Muscle of leg (tissue), 16 donors: ENCODE measurements at places on chromosomes 5 and 9. TPM values are rescaled to one million over a fixed set of nuclear protein-coding genes. Genes with fewer than 3 reads are reported as not detected.

NTNG2 gene
- polyA plus RNA-seq = 0.30 TPM

C9 gene
- polyA plus RNA-seq = 0.23 TPM

SLC6A7 gene
- 0.91 TPM for polyA plus RNA-seq

DNA sequence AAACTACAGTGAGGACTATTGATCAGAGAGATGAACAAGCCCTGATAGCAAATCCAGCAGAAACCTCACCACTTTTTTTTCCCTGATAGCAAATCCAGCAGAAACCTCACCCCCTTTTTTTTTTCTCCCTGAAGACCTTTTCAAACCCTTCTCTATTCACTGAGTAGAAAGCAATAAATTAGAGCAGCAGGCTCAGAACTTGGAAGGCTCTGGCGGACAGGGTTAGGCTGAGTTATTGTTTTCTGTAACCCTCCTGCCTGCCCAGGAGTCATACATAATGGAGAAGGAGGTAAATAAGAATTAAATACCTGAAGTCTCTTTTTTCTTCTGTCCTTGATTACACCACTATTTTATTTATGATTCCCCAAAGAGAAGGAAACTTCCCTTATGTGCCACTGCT is 136.3 kb upstream of the SNX2 start:
- no peak overlapping the region for H3K4me3 ChIP-seq
- no peak for DNase-seq
- H3K36me3 ChIP-seq = no peaks in the 10 kb centered on the region
- no peaks in the 10 kb centered on the region for H3K27me3 ChIP-seq

GRCh38 chr5:176846335-176847140 is 36.2 kb downstream of the UNC5A start:
- H3K27me3 ChIP-seq = peaks cover 57% of the 10 kb centered on the region
- no peak overlapping the region for H3K27ac ChIP-seq
- peaks cover 4% of the 10 kb centered on the region for H3K4me1 ChIP-seq
- no peaks in the 10 kb centered on the region for H3K36me3 ChIP-seq
- no peak overlapping the region for H3K4me3 ChIP-seq

GRCh38 chr5:169653091-169653490 is 16.0 kb downstream of the DOCK2 start:
- no peak overlapping the region for H3K4me3 ChIP-seq
- H3K4me1 ChIP-seq = peaks cover 5% of the 10 kb centered on the region
- no peak for DNase-seq
- H3K27ac ChIP-seq = no peak overlapping the region
- no peaks in the 10 kb centered on the region for H3K27me3 ChIP-seq
- H3K36me3 ChIP-seq = no peaks in the 10 kb centered on the region

DNA sequence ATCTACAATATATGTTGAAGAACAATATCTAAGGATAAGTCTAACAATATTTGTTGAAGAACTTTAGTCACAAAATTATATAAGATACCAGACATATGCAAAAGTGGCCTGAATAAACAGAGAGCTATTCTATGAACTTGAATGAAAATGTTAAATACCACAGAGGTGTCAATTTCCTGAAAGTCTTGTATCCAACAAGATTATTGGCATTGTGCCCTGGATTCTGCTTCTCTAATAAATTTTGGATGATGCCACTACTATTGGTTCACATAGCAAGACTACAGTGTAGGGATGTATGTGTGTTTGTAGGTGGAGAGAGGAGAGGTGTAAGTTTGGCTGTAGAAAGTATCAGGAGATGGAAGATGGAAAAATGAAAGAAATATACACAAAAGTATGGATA is 731.8 kb upstream of the RGMB start:
- no peak overlapping the region for H3K27ac ChIP-seq
- no peaks in the 10 kb centered on the region for H3K27me3 ChIP-seq
- H3K4me1 ChIP-seq = no peaks in the 10 kb centered on the region
- no peaks in the 10 kb centered on the region for H3K36me3 ChIP-seq
- H3K4me3 ChIP-seq = no peak overlapping the region

DNA sequence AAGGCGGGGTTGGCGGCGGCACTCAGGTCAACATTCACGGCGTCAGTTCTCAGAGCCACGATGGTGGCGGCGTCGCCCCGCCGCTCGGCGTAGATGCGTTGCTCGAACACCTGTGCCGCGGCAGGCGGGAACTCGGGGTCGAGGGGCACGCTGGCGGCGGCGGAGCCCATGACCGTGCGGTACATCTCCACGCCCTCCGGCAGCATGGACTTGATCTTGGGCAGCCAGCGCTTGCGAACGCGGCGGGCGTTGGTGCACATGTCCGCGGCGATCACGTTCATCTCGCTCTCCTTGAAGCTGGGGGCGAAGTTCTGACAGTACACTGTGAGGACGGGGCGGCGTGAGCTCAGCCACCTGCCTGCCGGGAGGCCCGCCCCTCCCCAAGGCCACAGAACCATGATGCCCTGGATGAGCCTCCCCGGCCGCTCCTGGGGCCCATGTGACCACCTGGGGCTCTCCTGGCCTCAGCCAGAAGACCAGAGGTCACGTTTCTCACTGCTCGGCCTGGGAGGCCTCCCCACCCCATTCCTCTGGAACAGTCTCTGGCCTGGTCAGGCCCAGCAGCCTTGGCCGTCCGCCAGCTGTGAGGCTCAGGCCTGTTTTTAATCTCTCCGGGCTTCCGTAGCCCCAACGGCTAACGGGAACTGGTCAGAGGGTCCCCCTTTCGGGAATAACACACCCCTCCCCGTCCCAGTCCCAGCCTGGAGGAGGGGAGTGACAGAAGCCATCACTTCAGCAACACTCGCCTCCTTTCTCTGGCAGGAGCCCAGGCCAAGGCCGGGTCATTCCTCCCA is 50.7 kb upstream of the UBAC1 start:
- H3K4me1 ChIP-seq = peaks cover 34% of the 10 kb centered on the region
- H3K4me3 ChIP-seq = no peak overlapping the region
- H3K27me3 ChIP-seq = no peaks in the 10 kb centered on the region
- H3K36me3 ChIP-seq = no peaks in the 10 kb centered on the region
- peak overlapping the region; percentile 73 for H3K27ac ChIP-seq

DNA sequence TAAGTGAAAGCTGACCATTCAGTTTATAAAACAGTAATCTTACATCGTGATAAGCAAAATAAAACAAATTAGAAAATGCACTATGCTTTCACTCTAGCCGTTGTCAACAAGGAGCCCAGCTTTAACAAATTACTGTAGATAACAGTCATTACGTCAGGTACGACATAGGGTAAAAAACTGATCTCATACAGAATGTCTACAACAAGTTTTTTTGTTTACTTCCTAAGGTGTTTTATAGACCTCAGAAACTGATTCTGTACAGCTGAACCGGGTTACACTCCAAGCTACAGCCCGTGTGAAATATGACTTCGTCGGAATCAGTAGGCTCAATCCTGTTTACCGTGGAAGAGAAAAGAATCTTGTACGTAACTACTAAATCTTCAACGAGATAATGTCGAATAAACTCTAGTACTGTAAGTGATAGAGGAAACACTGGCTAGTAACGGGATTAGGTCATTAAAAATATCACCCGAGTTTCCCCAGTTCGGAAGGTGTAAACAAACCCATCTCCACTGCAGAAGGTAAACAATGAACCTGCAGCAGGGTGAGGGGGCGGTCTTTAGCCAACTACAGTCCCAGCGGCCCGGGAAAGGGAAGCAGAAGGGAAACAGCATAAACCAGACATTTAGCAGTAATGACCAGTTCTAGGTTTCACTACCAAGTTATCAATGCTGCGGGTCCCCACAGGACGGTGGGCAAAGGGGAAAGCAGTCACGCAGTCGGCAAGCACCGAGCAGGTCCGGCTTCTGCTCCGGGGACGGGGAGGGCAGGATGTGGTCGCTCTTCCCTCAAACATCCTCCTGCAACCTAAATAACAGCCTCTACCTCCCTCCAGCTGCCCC is 1.1 kb downstream of the RICTOR start:
- peak; percentile 58 for DNase-seq
- H3K36me3 ChIP-seq = no peaks in the 10 kb centered on the region

DNA sequence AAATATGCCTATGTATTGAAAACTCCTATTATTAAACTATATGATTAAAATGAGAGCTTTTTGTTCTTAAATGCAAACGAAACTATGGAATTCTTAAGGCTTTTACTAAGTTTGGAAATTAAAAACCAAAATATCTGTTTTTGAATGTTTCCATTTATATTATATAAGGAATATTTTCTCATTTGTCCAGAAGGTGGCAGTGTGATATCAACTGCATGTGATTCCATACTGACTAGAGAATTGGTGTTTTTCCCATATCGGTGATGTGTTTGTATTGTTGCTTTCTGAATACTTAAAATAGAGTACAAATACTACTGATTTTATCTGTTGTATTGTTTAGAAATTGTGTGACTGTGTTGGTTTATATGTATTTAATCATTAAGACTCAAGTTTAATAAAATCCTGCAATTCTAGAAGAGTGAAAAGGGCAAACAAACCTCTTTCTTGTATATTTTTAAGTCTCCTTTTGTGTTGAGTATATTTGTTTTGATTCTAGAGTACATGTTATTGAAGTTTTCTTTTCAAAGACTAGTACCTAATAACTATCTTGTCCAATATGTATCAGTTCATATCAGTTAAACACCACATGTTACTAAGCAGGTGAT is 320.8 kb downstream of the CCDC171 start:
- H3K36me3 ChIP-seq = no peaks in the 10 kb centered on the region
- no peak overlapping the region for H3K27ac ChIP-seq
- peak; percentile 86 for DNase-seq
- no peak overlapping the region for H3K4me3 ChIP-seq
- no peaks in the 10 kb centered on the region for H3K4me1 ChIP-seq

DNA sequence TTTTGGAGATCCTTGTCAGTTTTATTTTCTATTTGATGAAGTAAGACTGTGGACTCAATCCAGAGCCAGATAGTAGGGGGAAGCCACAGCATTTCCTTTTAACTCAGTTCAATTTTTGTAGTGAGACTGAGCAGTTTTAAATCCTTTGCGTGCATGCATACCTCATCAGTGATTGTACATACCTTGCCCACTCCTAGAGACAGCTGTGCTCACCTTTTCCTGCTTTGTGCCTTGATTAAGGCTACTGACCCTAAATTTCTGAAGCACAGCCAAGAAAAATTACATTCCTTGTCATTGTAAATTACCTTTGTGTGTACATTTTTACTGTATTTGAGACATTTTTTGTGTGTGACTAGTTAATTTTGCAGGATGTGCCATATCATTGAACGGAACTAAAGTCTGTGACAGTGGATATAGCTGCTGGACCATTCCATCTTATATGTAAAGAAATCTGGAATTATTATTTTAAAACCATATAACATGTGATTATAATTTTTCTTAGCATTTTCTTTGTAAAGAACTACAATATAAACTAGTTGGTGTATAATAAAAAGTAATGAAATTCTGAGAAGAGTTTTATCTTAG is 17.8 kb downstream of the DIMT1 start:
- H3K4me1 ChIP-seq = no peaks in the 10 kb centered on the region
- peaks cover 29% of the 10 kb centered on the region for H3K36me3 ChIP-seq
- H3K27me3 ChIP-seq = no peaks in the 10 kb centered on the region
- DNase-seq = no peak
- H3K4me3 ChIP-seq = no peak overlapping the region

- H3K27ac ChIP-seq = no peak overlapping the region
- no peak for DNase-seq
- H3K4me3 ChIP-seq = no peak overlapping the region
- peaks cover under 1% of the 10 kb centered on the region for H3K4me1 ChIP-seq
These were observed 357.7 kb downstream of the SEMA5A start for GRCh38 chr5:9188131-9188530.

- H3K4me3 ChIP-seq = no peak overlapping the region
- peaks cover 12% of the 10 kb centered on the region for H3K27me3 ChIP-seq
- H3K36me3 ChIP-seq = peaks cover 30% of the 10 kb centered on the region
- H3K27ac ChIP-seq = no peak overlapping the region
- no peak for DNase-seq
These were observed 111.3 kb downstream of the RXRA start for GRCh38 chr9:134437403-134438194.

- peaks cover 13% of the 10 kb centered on the region for H3K4me1 ChIP-seq
- peaks cover 98% of the 10 kb centered on the region for H3K27me3 ChIP-seq
- no peak overlapping the region for H3K4me3 ChIP-seq
- no peak overlapping the region for H3K27ac ChIP-seq
These were observed 5.8 kb downstream of the LMX1B start for GRCh38 chr9:126619361-126620135.

DNA sequence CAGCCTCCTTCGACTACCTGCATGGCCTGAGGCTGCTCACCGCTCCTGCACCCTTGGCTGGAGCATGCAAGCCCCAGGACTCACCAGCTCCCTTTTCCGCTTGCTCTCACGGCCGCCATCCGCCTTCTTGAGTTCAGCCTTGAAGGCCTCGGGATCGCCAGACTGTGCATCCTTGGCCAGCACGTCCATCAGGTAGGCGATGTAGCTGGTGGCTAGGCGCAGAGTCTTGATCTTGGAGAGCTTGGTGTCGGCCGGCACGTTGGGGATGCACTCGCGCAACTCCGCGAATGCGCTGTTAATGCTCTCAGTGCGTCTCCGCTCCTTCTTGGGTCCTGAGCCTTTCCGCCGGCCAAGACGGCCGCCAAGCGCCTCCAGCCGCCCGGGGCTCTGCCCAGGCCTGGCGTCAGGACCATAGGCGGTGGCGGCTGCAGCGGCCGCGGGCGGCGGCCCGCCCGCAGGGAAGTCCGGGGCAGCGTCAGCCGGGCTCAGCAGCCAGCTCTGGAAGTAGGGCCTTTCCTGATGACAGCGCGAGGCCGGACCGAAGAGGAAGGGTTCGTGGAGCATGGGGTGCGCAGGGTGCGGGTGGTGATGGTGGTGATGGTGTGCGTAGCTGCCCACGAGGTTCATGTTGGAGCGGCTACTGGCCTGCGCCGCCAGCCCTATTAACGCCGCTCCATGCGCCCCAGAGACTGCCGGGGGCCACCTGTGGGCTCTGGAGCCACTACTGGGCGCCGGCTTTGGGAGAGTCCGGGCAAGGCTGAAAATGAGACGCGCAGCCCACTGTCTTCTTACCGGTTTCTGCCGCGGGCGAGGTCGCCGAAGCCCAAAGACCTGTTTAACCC is 424 bp downstream of the HAND1 start:
- peaks cover 51% of the 10 kb centered on the region for H3K4me1 ChIP-seq
- H3K27ac ChIP-seq = no peak overlapping the region
- H3K4me3 ChIP-seq = no peak overlapping the region
- H3K36me3 ChIP-seq = no peaks in the 10 kb centered on the region

GRCh38 chr9:86946201-86947145 is 833 bp downstream of the GAS1 start:
- H3K4me1 ChIP-seq = peaks cover 26% of the 10 kb centered on the region
- peak overlapping the region; percentile 93 for H3K4me3 ChIP-seq
- peak; percentile 79 for DNase-seq
- peaks cover 14% of the 10 kb centered on the region for H3K36me3 ChIP-seq
- H3K27me3 ChIP-seq = peaks cover 3% of the 10 kb centered on the region

GRCh38 chr9:108078811-108079210 is 589.2 kb upstream of the KLF4 start:
- DNase-seq = peak; percentile 54
- no peak overlapping the region for H3K27ac ChIP-seq
- H3K36me3 ChIP-seq = no peaks in the 10 kb centered on the region

DNA sequence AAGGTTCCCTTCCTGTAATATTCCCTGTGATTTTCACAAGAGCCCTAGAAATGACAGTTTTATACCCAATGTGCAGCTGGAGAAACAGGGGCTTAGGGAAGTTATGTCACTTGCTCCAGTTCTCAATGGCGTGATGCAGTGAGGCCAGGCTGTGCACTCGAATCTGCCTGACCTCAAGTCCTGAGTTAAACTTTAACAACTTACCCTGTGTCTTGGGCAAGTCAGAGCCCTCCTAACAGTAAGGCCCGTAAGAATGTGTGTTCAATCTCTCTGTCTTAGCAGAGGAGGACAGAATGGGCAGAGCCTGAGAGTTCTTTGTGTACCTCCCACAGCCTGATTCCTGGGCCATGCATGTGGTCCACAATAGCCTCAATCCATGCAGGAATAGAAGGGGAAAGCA is 181.1 kb downstream of the TRIM32 start:
- H3K27me3 ChIP-seq = no peaks in the 10 kb centered on the region
- no peaks in the 10 kb centered on the region for H3K4me1 ChIP-seq
- H3K4me3 ChIP-seq = no peak overlapping the region
- no peak for DNase-seq
- H3K27ac ChIP-seq = no peak overlapping the region
- H3K36me3 ChIP-seq = no peaks in the 10 kb centered on the region
